ENCODE measurements at places on chromosomes 11 and 22. TPM values are rescaled to one million over a fixed set of nuclear protein-coding genes. Genes with fewer than 3 reads are reported as not detected.
A peak's percentile ranks its signal among the peaks of the same experiment; 100 is the strongest.

The MRGPRX4 gene
- not detected for total RNA-seq

DNA sequence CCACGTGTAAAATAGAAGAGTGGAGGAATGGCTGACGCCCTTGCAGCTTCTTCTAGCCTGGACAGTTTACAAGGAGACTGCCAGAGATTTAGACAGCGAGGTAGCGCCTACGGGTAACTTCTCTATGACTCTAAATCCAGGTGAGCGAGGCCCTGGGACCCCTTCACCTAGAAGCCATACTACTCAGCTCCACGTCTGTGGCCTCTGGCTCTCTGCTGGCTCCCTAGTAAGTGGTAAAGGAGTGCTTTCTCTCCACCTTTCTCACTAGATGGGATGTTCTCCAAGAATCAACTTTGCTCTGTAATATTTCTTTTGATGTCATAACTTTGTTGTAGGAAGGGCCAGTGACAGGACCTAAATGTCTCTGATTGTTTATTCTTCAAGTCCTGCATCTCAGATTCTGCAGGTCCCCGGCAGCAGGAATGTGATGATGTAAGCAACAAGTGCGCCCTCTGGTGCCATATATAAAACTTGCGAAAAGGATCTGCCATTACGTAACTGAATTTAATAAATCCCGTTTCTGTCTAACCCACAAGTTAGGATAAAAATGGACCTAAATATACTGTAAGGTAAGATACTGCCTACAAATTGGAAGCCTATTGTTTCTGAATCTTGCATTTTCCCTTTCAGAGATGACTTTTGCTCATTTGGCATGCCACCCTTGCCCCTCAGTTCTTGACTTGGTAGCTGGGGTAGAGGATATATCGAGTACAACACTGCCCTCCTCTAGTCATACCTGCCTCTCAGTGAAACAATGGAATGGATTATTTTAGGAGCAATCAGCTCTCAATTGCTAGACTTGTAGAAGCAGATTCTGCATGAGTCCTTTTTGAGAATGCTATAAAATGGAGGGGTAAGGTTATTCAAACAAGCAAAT lies 11.0 kb upstream of the PTPN5 start:
- H3K27ac ChIP-seq, result no peak overlapping the region
- H3K27me3 ChIP-seq, result no peaks in the 10 kb centered on the region

DNA sequence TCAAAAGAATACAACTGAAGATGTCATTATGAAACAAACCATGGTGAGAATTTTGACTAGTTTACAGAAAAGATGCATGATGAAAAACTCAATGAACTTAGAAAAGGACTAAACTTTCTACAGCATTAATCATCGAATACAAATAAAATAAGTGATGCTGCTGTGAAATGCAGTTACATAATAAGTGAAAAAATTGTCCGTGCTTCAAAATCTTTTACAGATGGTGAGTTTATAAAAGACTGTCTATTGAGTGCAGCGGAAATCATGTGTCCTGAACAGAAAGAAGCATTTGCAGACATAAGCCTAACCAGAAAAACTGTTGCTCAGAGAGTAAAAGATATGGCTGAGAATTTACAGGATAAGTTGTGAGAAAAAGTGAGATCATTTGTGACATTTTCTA lies 33.8 kb downstream of the NEAT1 start:
- no peaks in the 10 kb centered on the region for H3K36me3 ChIP-seq
- no peak overlapping the region for H3K4me3 ChIP-seq
- DNase-seq, result no peak
- H3K27me3 ChIP-seq, result no peaks in the 10 kb centered on the region
- H3K4me1 ChIP-seq, result peaks cover 15% of the 10 kb centered on the region

DNA sequence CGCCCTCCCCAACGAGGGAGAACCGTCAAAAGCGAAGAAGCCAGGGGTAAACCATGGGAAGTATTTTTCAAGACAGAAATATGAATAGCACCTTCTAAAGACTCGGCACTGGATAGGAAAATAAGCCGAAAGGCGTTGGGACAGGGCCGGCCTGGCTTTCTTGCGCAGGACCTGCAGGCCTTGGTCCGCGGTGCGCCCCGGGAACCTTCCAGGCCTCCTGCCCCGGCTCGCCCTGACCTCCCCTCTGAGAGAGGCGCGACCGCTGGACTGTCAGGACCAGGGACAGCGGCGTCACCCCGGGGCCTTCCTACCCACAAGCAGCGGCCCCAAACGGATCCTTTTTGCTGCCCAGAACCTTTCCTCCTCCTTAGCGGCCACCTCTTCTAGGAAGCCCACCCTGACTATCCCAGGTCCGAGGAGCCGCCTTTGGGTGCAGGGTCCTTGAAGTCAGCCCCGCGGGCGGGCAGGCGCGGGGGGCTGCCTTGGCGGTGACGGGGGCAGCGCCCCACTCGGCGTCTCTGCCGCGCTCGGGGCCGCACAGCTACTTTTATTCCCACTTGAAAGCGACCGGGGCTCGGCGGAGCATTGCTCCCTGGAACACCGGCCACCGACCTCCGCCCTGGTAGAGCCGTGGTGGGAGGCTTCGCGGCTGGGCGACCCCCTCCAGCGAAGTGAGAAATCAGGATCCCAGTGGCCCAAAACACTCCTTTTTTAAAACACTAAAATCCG lies 650 bp upstream of the MAPK11 start:
- peaks cover 14% of the 10 kb centered on the region for H3K36me3 ChIP-seq
- H3K4me3 ChIP-seq, result peak overlapping the region; percentile 56
- no peaks in the 10 kb centered on the region for H3K27me3 ChIP-seq
- H3K4me1 ChIP-seq, result peaks cover 45% of the 10 kb centered on the region
- no peak for DNase-seq
- peak overlapping the region; percentile 71 for H3K27ac ChIP-seq

DNA sequence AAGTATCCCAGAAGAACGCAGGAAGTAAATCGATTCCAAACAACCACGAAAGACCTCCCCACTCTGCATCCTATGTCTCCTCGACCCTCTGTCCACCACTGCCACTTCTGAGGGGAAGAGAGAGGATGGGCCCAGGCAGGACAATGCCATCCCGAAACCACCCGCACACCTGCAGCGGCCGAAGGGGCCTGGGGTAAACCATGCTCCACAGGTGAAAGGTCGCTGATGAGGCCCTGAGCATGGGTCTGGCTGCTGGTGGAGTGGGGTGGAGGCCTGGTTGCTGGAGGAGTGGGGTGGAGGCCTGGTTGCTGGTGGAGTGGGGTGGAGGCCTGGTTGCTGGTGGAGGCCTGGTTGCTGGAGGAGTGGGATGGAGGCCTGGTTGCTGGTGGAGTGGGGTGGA lies 13.1 kb downstream of the TOLLIP start:
- DNase-seq, result no peak
- H3K27ac ChIP-seq, result no peak overlapping the region
- no peaks in the 10 kb centered on the region for H3K36me3 ChIP-seq
- no peaks in the 10 kb centered on the region for H3K4me1 ChIP-seq
- H3K4me3 ChIP-seq, result no peak overlapping the region

DNA sequence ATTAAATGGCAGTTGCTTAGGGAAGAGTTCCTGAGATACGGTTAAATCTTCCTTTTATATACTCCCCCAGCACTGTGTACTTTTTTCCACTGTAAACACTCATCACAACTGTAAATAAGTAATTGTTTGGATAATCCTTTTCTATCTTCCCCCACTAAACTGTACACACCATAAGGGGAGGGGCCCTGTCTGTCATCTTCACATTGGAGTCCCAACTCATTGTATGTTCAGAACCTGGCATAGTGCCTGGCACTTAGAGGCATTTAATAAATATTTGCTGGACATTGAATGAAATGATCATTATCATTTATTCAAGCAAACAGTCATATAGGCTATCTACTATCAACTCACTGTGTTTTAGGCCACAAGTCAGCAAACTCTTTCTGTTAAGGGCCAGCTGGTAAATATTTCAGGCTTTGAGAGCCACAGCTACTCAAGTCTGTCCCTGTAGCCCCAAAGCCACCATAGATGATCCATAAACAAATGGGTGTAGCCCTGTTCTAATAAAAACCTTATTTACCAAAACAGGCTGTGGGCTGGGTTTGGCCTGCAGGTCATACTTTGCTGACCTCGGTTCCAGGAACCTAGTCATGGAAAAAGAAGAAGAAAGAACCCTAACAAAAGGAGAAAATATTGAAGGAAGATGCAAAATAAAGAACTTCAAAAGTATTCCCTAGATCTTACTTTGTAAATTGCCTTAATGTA lies 70.0 kb downstream of the AMOTL1 start:
- H3K4me1 ChIP-seq, result peaks cover 18% of the 10 kb centered on the region
- peaks cover 8% of the 10 kb centered on the region for H3K36me3 ChIP-seq
- no peak overlapping the region for H3K4me3 ChIP-seq
- no peak for DNase-seq
- no peak overlapping the region for H3K27ac ChIP-seq

Data from A673 (cell line).